Fibroblast of the aortic adventitia (primary cell): ENCODE measurements at places on chromosomes 7 and 10.
A peak's percentile ranks its signal among the peaks of the same experiment; 100 is the strongest.

DNA sequence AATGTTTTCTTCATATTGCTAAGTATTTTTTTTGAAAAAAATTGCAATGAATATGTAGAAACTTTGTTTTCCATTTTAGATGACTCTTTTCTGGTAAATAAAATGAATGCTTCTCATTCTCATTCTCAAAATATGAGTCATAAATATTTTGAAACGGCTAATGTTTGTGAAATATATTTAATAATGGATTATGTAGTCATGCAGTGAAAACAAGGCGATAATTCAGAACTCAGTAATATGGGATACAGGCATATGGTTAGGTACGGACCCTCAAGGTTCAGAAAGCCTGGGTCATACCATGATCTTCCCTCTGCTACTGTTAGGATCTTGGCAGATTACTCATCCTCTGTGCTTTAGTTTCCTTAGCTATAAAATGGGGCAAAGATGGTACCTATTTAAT, 46.2 kb upstream of the SLC39A12 start:
- peak; percentile 7 for DNase-seq

DNA sequence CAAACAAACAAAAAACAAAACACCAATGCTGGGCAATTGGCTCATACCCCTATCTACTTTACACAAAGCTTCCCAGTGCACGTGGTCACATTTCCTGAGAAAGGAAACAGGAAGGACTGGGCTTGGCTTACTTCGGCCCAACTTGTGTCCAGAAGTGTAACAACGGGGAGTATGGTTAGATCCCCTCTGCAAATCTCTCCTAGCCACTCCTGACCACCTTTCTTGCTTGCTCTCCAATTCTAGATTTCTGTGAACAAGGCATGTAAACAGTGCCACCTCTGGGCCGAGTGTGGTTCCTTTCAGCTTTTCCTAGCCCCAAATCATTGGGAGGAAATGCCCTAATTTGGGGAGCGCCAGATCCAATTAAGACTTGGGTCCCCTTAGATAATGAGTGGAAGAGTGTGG, 21.0 kb upstream of the FRAT2 start:
- peak; percentile 28 for DNase-seq

- DNase-seq, result no peak
These were observed 26.7 kb downstream of the PTN start for GRCh38 chr7:137316648-137317353.

DNA sequence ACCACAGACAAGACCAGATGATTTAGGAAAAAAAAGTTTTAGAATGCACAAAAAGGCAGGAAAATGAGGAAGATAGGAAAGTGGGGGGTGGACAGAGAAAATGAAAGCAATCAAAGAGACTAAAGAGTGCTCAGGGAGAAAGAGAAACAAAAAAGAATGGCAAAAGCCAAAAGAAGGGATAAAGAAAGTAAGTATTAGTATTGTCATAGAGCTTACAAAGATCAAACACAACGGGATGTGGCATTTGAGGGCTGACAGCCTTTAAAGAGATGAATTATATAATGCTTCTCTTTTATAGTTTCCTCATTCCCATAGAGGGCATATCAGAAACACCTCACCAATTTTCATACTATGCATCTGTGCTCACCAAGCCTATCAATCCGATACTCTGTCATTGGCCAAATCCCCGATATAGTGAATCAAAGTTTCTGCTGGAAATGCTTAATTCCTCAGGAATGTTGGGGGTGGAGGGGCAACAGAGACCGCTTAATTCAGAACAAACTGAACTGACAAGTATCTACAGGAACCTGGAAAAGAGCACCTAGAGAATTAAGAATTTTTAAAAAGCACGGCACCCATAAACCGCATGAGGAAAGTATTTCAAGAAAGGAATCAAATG, 2.7 kb downstream of the COG5 start:
- DNase-seq, result no peak

GRCh38 chr7:30634193-30634626, 39.5 kb downstream of the GARS1 start:
- no peak for DNase-seq

- peak; percentile 97 for DNase-seq
These were observed 984 bp downstream of the SMURF1 start for GRCh38 chr7:99142727-99143520.

- DNase-seq, result peak; percentile 95
These were observed 59.3 kb upstream of the COMTD1 start for GRCh38 chr10:75294866-75295701.

DNA sequence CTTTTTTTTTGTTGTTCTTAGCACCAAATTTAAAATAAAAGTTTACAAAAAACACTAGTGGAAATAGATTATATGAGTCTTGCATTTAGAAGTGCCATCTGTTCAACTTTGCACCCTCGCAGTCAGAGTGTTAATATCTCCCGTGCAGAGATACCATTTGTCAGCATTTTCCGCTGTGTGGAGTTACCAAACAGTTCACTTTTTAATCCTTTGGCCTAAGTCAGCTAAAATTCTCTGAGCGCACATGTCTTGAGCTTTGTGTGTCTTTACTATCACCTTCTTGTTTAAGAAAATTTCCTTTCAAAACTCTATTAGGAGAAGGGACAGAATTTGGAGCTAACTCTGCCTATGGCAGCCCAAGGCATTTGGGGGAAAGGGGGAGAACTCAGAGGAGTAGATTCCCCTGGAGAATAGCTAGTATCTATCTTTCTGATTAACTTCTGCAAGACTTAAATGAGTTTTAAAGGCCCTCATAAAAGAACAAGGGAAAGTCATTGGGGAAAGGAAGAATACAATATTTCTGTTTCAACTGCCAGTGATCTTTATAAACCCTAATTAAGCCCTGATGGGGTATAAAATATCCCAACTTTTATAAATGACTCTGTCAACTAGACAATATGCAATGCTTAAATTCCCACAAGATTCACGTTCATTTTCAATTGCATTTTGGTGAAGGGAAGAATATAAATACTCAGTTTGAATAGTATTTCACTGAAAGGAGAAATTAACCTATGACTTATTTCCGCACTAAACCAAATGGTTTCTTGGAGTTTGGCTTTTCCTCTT, 114.9 kb upstream of the RAB11FIP2 start:
- DNase-seq, result no peak

DNA sequence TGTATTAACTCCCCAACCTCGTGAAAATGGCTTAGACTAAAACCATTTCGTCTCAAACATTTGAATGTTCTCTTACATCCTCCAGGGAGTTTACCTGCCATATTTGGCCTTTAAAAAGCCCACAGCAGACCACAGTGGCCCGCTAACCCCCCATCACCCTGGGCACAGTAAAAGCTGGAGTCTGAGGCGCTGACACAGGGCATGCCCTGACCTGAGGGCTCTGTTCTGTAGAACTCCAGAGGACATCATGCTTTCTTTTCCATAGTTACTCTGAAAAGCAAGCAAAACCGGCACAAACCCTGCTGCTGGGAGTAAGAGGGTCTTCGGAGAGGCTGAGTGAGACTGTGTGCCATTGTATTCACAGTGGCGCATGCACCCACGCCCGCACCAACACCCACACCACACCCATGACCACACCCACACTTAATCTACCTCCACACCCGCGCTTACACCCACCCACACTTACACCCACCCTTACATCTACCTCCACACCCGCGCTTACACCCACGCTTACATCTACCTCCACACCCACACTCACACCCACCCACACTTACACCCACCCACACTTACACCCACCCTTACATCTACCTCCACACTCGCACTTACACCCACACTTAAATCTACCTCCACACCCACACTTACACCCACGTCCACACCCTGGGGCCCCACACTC, 32.1 kb downstream of the LRRC27 start:
- no peak for DNase-seq

- peak; percentile 95 for DNase-seq
These were observed 4.3 kb downstream of the DAGLB start for GRCh38 chr7:6443372-6443941.

- no peak for DNase-seq
These were observed 20.2 kb downstream of the FAM204A start for GRCh38 chr10:118321724-118322575.

- peak; percentile 77 for DNase-seq
These were observed 45.0 kb downstream of the ZCCHC24 start for GRCh38 chr10:79400146-79401004.

DNA sequence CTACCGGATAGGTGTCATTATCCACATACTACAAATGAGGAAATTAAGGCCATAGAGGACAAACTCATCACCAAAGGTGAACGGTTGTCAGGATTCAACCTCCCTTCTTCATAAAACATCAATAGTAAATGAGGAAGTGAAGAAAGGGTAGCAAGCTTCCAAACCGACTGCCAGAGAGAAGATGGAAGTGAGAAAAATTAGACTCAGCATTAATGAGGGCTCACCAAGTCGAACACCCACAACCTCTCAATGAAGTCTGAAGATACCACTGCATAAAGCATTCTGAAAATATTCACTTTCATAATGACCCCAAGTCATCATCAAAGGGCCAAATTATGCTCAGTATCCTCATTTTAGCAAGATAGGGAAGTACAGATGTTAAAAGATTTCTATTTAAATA, 29.6 kb downstream of the ABCB4 start:
- no peak for DNase-seq

- DNase-seq, result no peak
These were observed 129.0 kb downstream of the ARHGAP22 start for GRCh38 chr10:48475943-48476278.

DNA sequence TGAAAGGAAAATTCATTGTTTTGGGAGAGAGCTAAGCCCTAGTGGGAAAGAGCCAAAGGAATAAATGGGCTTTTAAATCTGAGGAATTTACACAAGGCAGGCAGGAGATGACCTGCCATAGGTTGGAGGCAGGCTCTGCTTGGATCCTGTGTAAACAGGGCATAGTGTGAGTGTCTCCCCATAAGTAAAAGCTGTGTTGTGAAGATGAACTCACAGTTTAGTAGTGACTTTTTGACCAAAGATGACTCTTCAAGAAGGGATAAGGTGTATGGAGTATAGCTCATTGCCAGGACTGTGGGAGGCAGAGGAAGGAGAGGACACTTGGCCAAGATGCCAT, 63.2 kb downstream of the KAT6B start:
- DNase-seq, result no peak

GRCh38 chr10:74077416-74077815, 73.2 kb downstream of the AP3M1 start:
- DNase-seq, result no peak

- DNase-seq, result no peak
These were observed 6.0 kb upstream of the ZRANB1 start for GRCh38 chr10:124935946-124936345.
